ENCODE measurements at places on chromosomes 16 and 17. TPM values are rescaled to one million over a fixed set of nuclear protein-coding genes. Genes with fewer than 3 reads are reported as not detected.

- DNase-seq: peak; percentile 96
Measured at GRCh38 chr17:3004150-3004801, 59.1 kb downstream of the OR1D5 start.

DNA sequence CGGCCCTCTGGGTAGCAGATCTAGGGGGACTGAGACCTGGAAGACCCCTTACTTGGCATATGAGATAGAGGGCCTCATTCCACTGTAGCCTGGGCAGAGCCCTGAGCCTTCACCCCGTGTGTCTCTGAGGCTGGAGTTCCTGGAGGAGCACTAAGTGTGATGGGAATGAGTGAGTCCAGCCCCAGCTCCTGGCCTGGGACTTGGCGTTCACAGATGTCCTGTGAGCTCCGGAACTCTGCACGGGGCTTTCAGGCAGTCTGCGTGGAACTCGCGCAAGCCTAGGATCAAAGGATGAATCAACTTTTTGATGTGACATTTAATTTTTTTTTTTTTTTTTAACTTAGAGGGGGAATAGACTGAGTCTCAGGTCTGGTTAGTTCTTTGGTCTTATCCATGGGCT, 1.8 kb downstream of the NKD1 start:
- DNase-seq: peak; percentile 24

DNA sequence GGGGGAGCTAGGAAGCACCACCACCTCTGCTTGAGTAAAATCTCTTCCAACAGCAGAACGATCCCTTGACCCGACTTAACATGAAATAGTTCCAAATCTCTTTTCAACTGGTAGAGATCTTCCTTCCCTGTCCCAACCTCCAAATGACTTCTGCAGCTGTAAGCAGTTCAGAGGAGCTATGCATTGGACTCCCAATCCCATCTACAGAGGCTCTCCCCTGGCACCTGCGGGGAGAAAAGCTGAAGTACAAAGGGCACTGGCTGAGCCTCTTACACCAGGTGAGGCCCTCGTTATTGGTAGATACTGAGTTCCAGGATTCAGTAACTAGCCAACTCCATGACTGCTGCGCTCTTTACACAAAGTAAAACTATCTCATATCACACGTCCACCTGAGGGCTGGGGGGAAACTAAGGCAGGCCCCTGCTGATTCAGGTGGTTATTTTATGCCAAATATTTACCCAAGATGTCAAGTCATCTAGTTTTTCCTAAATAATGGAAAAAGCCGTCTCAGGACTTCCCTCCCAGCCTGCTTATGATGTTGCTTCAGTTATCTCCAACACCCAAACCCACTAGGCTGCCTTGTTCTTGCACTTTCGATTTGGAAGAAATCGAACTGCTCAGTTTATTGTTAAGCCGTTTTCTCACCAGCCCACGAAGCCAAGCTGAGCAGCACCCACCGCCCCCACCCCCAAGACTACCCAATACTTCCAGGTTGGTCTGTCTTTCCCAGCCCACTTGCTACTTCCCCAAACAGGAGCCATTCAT, 3.2 kb downstream of the ACTG1 start:
- peak; percentile 35 for DNase-seq

GRCh38 chr17:19541445-19541844, 7.8 kb downstream of the SLC47A1 start:
- no peak for DNase-seq

GRCh38 chr16:4450931-4451519, 23.4 kb downstream of the NMRAL1 start:
- no peak for DNase-seq

- DNase-seq: no peak
Measured at GRCh38 chr17:60473788-60474187, 51.5 kb downstream of the CHCT1 start.

GRCh38 chr16:57802341-57803133, at the start of gene KIFC3:
TSS of gene KIFC3 (minus strand) at chr16:57802491. CDS start at chr16:57798243, 4,248 bp downstream.
- peak; percentile 96 for DNase-seq

DNA sequence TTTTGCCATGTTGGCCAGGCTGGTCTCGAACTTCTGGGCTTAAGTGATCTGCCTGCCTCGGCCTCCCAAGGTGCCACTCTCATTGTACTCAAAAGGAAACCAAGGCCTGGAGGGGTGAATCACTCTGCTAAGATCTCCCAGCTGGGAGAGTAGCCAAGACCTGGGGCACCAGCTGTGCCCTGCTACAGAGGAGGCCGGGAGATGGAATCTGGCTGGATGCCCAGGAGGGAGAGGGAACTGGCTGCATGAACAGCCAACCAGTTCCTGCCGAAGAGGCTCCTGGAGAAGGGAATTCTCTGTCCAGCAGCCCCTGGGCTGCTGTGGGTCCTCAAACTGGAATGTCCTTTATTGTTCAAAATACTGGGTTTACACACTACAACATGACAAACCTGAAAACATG, 238.7 kb upstream of the CIBAR2 start:
- DNase-seq: peak; percentile 70

DNA sequence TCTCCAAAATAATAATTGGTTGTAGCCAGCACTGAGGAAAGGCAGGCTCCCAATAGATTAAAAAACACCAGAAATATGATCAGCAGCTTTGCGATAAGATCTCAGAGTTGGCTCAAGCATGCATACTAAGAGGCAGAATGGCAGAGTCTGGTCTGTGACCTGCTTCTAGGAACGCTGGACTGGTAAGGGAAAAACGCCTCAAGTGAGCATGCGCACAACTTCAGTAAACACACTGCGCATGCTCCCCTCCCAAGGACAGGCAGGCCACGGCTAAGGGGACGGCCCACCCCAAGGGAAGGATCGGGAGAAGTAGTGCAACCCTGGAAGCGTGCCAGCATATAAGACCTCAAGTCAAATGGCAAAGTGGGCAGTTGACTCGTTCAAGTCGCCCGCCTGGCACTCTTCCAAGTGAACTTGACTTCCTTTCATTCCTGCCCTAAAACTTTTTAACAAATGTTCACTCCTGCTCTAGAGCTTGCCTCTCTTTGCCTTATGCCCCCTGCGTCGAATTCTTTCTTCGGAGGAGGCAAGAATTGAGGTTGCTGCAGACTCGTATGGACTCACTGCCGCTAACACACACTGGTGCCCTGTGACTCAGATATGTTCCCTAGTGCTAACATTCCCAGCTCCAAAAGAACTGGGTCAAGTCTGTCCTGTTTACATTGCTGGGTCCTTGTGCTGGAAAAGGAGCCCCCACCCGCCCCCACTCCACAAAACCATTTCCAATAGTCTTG, 22.4 kb upstream of the PRM1 start:
- no peak for DNase-seq

DNA sequence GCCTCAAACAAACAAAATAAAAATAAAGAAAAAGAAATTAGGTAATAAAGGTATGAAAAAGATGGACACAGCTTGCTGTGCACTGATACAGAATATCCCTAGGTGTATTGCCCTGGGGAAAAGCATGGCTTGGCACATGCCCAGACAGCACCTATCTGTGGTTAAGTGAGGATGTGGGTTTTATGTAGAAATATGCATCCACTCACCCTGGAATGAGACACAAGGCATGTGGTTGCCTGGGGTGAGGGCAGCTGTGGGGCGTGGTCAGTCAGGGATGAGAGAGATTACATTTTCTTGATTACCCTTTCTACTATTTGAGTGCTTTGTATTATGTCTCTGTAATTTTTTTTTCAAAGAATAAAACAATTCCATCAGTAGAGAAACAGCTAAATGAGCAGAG, 6.9 kb downstream of the PLLP start:
- DNase-seq: no peak

Gene SOX8
- 61.3 TPM for total RNA-seq

Data from spinal cord (tissue), 10 donors.